ENCODE measurements at places on chromosomes 1 and 21. TPM values are rescaled to one million over a fixed set of nuclear protein-coding genes. Genes with fewer than 3 reads are reported as not detected.

C1orf122 gene
- 47.7 TPM for total RNA-seq

RUNX3 gene
- total RNA-seq = 0.33 TPM

GRCh38 chr1:110309139-110309538 lies 30.0 kb upstream of the RBM15 start:
- no peaks in the 10 kb centered on the region for H3K27me3 ChIP-seq
- H3K36me3 ChIP-seq = no peaks in the 10 kb centered on the region
- H3K27ac ChIP-seq = no peak overlapping the region
- DNase-seq = no peak
- H3K4me1 ChIP-seq = peaks cover 32% of the 10 kb centered on the region
- no peak overlapping the region for H3K4me3 ChIP-seq

DNA sequence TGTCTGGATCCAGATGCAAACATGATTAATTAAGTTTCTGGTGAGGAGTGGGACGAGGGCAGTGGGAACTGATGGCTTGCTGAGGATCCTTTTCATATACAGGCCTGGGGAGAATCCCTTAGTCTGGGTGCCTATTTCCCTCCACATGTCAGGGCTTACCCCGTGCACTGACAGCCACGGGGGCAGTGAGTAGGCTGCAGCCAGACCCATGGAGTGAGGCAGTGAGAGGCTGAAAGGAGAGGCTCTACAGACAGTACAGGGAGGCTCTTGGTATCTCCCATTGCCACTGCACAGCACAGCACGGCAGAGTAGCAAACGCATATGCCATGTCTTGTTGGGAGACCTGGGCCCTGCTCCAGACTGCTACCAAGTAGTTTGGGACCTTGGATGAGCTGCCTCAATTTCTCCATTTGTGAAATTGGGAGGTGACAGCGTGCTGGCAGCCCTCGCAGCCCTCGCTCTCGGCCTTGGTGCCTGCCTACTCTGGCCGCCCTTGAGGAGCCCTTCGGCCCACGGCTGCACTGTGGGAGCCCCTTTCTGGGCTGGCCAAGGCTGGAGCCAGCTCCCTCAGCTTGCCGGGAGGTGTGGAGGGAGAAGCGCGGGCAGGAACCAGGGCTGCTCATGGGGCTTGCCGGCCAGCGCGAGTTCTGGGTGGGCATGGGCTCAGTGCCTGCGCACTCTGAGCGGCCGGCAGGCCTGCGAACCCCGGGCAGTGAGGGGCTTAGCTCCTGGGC lies 35.3 kb upstream of the HAO2 start:
- no peak overlapping the region for H3K4me3 ChIP-seq
- no peaks in the 10 kb centered on the region for H3K36me3 ChIP-seq
- no peak overlapping the region for H3K27ac ChIP-seq
- no peaks in the 10 kb centered on the region for H3K27me3 ChIP-seq
- no peaks in the 10 kb centered on the region for H3K4me1 ChIP-seq

- H3K4me1 ChIP-seq = peaks cover 12% of the 10 kb centered on the region
- no peak overlapping the region for H3K4me3 ChIP-seq
- H3K36me3 ChIP-seq = no peaks in the 10 kb centered on the region
- H3K27me3 ChIP-seq = no peaks in the 10 kb centered on the region
These were observed 308.1 kb downstream of the ADGRL2 start for GRCh38 chr1:82108843-82109242.

GRCh38 chr21:45617021-45617921 lies 26.3 kb upstream of the PCBP3 start:
- peaks cover 3% of the 10 kb centered on the region for H3K4me1 ChIP-seq
- H3K27me3 ChIP-seq = peaks cover 64% of the 10 kb centered on the region
